DMS79 (cell line): ENCODE measurements at places on chromosomes 16 and 17.

GRCh38 chr16:2205104-2205966, at the start of gene MLST8:
Gene MLST8 (plus strand): TSS chr16:2205454. CDS start chr16:2206086, 632 bp downstream.
- DNase-seq: peak; percentile 53

GRCh38 chr16:56658327-56658875, 642 bp downstream of the MT1F start:
- no peak for DNase-seq

DNA sequence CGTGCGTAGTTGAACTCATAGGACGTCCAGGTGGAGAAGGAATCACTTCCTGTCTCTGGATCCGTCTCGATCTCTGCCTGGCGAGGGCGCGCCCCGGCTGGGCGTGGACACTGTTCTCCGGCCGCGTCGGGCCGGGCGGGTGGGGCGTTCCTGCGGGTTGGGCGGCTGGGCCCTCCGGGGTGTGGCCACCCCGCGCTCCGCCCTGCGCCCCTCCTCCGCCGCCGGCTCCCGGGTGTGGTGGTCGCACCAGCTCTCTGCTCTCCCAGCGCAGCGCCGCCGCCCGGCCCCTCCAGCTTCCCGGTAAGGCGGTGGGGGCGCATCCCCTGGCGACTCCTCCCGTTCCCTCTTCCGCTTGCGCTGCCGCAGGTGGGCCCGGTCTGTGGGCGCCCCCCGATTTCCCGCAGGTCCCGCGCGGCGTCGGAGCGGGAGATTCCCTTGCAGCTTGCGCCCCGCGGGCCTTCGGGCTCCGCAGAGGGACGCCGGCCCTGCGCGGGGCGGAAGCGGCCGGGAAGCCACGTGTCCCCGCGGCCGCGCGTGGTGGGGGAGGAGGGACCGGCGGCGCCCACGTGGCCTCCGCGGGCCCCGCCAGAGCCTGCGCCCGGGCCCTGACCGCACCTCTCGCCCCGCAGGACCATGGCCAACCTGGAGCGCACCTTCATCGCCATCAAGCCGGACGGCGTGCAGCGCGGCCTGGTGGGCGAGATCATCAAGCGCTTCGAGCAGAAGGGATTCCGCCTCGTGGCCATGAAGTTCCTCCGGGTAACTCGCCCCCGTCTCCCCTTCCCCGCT, at the start of gene NME2:
NME2 (plus strand) TSS at position 214 of the 789 bp plus-strand sequence; CDS start at position 634, 420 bp downstream.
- peak; percentile 25 for DNase-seq

DNA sequence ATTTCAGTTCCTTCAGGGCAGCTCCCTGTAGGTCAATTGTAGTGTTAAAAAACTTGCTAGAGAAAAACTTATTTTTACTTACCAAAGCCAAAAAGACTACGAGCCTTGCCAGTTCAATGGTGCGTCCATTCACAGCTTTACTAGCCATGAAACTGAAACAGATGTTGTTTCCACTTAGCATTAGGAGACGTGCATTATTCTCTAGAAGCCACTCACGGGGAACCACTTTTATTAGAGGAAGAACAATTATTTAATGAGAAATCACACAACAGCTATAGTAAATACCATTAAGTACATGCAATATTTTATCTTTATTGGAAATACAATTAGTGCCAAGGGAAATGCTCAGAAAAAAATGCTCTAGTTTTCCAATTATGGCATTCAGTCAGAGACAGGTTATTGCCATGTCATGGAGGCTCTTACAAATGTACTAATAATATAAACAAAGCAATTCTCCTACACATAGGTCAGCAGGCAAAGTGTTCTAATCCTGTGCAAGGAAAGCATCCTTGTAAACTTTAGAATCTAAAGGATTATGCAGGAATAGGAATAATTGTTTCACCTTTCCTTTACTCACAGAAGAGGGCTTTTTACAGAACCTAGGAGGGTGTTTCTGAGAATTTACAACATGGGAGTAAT, 17.4 kb downstream of the LASP1NB start:
- DNase-seq: peak; percentile 89

GRCh38 chr16:85252014-85252413, 139.7 kb upstream of the CIBAR2 start:
- no peak for DNase-seq

DNA sequence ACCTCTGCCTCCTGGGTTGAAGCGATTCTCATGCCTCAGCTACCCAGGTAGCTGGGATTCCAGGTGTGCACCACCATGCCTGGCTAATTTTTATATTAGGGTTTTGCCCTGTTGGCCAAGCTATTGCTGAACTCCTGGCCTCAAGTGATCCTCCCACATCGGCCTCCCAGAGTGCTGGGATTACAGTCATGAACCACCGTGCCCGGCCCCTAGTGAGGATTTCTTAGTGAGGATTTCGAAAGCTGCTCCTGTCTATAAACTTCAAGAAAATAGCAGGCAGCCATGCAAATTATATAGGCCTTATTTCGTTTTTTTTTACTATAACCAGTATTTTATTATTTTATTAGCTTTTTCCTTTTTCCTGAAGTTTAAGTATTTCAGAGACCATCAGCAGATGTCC, 41.6 kb downstream of the EPN2 start:
- DNase-seq: no peak

DNA sequence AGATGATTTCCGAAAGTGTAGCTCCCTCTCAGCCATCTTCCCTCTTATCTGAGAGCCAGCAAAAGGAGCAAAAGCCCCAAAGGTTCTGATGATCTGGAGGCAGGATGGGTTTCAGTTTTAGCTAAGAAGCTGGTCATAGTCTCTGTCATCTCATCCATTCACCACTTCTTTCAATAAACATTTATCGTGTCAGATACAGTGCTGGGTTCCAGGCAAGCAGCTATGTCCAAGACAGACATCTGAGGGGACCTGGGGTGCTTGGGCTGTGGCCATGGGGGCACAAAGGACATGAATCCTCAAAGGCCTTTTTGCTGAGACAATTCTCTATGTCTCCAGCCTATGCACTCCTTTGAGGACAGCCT, 1.0 kb upstream of the ETV4 start:
- DNase-seq: no peak

GRCh38 chr16:22675745-22676540, 138.0 kb upstream of the HS3ST2 start:
- no peak for DNase-seq

DNA sequence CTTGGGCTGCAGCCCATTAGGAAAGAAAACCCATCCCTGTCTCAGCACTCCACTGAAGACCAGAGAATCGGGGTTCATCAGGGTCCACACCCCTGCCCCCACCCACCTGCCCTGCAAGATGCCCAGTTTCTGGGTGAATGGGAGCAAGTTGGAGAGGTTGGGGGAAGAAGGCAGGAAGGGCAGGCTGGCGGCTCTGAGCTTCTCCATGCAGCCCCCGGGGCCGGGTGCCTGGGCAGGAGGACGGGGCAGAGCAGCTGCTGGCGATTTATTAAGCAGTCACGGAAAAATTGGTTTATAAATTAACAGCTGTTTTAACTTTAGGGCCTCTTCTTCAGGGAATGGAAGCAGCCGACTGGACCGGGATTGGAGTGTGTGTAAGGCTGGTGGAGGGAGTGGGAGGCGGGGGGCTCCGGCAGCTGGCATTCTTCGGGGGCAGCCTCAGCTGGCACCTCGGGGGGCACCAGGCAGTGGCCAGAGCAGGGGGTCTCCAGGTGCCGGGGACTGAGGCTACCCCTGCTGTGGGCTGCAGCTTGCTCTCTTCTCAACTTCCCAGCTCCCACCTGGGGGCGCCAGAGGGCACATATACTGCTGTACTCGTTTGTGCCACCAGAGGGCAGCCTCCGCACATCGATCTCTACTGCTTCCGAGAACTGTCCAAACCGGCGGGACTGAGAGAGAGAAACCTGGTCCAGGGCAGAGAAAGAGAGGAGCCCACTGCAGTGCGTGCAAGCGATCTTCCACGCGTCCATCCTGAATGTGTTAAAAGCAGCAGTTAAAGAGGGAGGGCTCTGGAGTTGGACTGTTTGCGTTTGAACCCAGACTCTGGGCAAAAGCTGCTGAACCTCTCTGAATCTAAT, 5.0 kb upstream of the PPP1R1B start:
- peak; percentile 66 for DNase-seq

DNA sequence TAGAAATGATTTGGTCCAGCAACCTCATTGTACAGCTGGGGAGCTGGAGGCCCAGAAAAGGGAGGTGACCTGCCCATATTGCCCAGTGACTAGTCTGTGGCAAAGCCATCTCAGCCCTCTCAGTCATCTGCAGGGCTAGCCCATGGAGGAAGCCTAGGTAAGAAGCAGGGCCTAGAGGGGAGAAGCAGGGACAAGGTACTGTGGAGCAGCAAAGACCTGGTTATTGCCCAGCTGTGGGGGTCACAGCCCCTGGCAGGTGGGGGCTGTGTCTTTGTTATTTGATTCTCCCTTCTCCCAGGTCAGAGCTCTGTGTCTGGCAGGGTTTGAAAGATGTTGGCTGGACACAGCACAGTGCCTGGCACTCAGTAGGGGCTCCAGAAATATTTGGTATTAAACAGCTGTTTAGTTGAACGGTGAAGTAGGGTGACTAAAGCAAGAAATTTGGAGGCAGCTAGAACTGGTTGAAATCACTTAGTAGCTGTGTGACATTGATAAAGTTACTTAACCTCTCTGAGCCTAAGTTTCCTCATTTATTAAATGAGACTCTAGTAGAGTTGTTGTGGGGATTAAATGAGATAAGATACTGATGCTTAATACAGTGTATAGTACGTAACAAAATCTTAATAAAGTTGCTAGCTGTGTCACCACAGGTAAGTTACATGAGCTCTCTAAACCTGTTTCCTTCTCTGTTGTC, 17.3 kb downstream of the CCR7 start:
- no peak for DNase-seq

DNA sequence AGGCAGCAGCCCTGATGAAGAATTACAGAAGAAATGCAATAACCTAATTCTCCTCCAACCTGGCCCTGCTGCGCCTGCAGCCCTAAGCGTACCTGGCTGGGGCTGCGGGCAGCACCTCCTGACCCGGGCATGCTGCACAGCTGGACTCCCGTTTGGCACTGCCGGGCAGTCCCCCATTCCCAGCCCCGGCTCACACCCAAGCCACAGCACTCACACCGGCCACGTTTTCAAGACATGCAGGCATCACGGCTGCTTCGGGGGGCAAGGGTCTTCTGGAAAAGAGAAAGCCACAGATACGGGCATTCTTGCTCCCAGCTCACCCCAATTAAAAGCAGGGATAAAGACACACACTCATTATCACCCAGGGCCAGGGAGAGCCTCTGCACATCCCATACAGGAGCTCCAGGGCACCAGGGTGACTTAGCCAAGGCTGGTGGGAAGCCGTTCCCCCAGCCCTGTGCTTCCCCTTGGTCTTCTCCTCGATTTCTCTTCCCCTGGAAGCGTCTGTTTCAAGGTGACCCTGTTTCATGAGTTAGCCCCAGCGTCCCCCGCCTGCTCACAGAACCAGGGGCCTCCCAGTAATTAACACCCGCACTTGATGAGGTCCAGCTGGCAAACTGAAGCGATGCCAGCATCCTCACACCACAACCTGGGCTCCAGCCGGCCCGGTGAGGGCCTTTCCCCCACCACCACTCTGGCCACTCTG, 216.7 kb downstream of the C16orf78 start:
- no peak for DNase-seq

DNA sequence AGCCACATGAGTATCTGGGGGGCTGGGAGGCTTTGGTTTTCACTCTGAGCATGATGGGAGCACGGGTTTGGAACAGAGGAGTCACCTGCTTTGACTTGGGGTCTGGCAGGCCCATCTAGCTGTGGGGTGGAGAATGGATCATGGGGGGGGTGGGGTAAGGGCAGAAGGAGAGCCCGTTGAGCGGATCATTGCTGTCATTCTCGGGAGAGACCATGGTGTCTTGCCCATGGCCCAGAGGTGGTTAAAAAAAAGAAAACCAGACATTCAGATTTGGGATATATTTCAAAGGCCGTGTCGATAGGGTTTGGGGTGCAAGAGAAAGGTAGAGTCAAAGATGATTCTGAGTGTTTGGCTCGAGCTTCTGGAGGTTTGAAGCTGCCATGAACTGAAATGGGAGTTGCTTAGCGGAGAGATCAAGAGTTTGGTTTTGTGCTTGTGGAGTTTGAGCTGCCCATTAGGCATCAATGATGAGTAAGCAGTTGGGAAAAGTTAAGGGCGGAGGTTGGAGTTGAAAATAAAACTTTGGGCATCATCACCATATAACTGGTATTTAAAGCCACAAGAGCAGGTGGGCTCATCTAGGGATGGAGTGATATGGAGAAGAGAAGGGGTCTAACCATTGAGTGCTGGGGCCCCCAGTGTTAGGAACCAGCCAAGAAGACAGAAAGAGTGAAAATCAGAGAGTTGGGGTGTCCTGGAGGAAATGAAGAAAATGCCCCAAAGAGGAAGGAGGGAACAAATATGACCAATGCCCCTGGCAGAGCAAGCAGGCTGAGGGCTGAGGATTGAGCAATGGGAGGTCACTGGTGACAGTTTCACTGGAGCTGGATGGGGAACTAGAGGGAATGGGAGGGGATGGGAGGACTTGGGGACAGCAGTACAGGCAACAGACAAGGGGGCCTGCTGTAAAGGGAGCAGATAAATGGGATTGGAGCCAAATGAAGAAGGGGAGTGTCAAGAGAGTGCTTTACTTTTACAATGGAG, 1.9 kb downstream of the NOD2 start:
- DNase-seq: no peak

DNA sequence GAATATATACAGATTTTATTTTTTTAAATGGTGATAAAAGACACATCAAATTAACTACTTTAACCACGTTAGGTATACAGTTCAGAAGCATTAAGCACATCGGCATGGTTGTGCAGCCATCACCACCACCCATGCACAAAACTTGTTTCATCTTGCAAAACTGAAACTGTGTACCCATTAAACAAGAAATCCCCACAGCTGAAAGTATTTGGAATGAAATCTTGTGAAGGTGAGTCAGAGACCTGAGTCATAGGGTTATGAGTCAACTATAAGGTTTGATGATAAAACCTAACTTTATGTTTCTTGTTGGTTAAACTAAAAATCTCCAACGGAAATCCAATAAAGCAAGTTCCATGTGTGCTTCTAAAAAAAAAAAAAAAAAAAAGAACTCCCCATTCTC, 561.6 kb upstream of the PSMD7 start:
- no peak for DNase-seq

- DNase-seq: no peak
Observed at GRCh38 chr16:88815227-88815626, 3.5 kb upstream of the APRT start.

GRCh38 chr16:55668340-55669281, 12.8 kb downstream of the SLC6A2 start:
- DNase-seq: no peak

- DNase-seq: no peak
Observed at GRCh38 chr16:53852678-53853077, 148.7 kb downstream of the FTO start.

DNA sequence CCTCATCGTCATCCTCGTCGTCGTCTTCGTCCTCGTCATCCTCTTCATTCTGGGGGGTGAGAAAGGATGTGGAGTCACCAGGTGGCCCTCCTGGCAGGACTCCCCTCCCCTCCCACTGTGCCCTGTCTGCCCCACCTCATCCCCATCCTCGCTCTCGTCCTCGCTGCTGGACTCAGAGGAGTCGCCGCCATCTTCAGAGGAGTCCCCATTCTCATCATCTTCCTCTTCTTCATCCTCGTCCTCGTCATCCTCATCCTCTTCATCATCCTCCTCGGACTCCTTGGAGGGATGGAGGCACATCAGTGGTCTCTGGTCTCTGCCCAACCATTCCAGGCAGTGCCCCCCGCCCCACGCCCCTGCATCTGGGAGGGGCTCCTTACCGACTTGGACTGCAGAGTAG, 7.6 kb upstream of the ATXN7L3 start:
- no peak for DNase-seq

- DNase-seq: no peak
Observed at GRCh38 chr16:324451-325334, 27.8 kb downstream of the AXIN1 start.

GRCh38 chr16:85474621-85475217, 138.4 kb upstream of the GSE1 start:
- no peak for DNase-seq

- no peak for DNase-seq
Observed at GRCh38 chr17:57689254-57689653, 55.8 kb downstream of the CCDC182 start.
